Naive thymus-derived CD8-positive, alpha-beta T cell (primary cell): ENCODE measurements at places on chromosomes 3 and 15.

GRCh38 chr3:30505866-30506520 is 100.4 kb upstream of the TGFBR2 start:
- H3K4me1 ChIP-seq: peaks cover 15% of the 10 kb centered on the region
- no peaks in the 10 kb centered on the region for H3K36me3 ChIP-seq
- H3K4me3 ChIP-seq: no peak overlapping the region
- H3K27ac ChIP-seq: no peak overlapping the region
- H3K27me3 ChIP-seq: no peaks in the 10 kb centered on the region
- DNase-seq: no peak

DNA sequence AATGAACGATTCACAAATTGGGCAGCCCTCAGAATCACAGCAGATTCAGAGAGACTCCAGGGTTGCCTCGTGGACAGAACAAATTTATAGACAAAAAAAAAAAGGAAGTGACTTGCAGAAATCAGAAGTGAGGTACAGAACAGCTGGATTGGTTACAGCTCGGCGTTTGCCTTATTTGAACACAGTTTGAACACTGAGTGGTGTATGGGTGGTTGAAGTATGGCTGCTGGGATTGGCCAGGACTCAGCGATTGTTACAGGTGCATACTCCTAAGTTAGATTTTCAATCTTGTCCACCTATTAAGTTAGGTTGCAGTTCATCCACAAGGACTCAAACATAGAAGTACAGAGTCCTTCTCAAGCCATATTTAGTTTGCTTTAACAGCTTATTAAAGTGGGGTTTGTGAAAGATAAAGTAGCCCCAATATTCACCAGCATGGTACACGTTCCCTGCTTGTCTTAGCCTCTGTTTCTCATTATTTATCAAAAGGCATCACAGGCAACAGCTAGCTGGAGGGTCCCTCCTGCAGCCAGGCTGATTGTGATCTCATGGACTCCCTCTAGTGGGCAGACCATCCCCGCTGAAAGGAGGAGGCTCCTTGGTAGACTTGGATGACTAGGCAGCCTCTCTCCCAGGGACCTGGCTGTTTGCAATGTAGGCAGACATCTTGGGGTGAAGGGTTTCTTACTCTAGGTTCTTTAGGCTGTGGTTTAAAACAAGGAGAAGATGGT is 17.6 kb upstream of the ALDH1L1 start:
- H3K36me3 ChIP-seq: no peaks in the 10 kb centered on the region
- H3K27ac ChIP-seq: no peak overlapping the region
- H3K4me3 ChIP-seq: no peak overlapping the region
- H3K27me3 ChIP-seq: peaks cover 1% of the 10 kb centered on the region

DNA sequence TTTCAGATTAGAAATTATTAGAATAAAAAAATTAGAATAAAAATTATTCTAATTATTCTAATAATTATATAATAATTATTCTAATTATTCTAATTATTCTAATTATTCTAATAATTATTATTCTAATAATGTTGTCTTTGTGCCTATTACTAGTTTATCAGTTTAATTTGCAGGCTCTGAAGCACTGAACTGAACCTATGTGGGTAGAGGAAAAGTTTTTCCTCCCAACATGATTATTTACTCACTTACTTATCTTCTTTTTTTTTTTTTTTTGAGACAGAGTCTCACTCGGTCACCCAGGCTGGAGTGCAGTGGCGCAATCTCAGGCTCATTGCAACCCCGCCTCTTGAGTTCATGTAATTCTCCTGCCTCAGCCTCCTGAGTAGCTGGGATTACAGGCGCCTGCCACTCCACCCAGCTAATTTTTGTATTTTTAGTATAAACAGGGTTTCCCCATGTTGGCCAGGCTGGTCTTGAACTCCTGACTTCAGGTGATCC is 39.7 kb upstream of the C15orf39 start:
- no peak overlapping the region for H3K4me3 ChIP-seq
- H3K36me3 ChIP-seq: no peaks in the 10 kb centered on the region
- H3K4me1 ChIP-seq: peaks cover 8% of the 10 kb centered on the region
- no peaks in the 10 kb centered on the region for H3K27me3 ChIP-seq
- H3K27ac ChIP-seq: no peak overlapping the region

DNA sequence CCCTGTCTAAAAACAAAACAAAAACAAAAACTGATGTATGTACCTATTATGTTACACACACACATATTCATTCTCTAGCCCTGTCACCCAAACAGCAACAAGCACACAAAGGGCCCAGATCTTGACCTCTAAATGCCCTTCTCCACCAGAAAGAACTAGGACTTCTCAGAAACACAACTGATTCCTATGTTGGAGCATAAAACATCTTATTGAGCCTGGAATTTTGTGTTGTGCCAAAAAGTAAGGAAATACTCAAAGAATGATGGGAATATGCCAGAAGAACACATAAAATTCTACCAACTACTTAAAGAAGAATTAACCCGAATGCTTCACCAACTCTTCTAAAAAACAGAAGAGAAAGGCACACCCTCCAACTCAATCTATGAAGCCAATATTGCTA is 66.7 kb upstream of the OCA2 start:
- H3K27ac ChIP-seq: no peak overlapping the region
- peaks cover 84% of the 10 kb centered on the region for H3K36me3 ChIP-seq
- no peak for DNase-seq

DNA sequence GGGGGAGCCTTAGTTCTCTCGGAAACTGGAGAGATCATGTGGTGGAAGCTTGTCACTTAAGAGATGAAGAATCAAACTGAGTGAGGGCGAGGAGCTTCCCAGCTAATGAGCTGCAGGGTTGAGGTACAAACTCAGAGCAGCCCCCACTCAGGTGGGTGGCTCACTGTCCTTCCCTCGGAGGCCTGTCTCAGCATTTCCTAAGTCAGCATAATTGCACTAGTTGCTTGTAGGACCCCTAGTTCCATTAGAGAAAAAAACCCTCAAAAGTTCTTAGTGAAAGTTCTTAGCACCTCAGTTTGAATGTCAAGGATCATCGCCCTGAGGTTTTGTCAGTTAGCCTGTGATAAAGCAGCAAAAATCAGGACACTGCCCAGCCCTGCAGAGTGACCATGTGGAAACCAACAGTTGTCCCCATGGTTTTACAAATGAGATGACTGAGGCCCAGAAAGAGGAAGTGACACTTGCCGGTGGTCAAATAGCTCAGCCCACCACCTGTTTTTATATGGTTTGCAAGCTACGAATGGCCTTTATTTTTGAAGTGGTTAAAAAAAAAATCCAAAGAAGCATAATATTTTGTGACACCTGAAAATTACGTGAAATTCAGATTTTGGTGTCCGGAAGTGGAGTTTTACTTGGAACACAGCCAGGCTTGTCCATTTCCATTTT is 11.9 kb downstream of the SMAD6 start:
- H3K4me3 ChIP-seq: no peak overlapping the region
- no peaks in the 10 kb centered on the region for H3K4me1 ChIP-seq
- H3K27ac ChIP-seq: no peak overlapping the region
- no peaks in the 10 kb centered on the region for H3K27me3 ChIP-seq
